Esophagus squamous epithelium (tissue), 5 donors: ENCODE measurements at places on chromosomes 2 and 18.

- DNase-seq: no peak
Observed at GRCh38 chr18:43420950-43421349, 143.7 kb upstream of the SYT4 start.

DNA sequence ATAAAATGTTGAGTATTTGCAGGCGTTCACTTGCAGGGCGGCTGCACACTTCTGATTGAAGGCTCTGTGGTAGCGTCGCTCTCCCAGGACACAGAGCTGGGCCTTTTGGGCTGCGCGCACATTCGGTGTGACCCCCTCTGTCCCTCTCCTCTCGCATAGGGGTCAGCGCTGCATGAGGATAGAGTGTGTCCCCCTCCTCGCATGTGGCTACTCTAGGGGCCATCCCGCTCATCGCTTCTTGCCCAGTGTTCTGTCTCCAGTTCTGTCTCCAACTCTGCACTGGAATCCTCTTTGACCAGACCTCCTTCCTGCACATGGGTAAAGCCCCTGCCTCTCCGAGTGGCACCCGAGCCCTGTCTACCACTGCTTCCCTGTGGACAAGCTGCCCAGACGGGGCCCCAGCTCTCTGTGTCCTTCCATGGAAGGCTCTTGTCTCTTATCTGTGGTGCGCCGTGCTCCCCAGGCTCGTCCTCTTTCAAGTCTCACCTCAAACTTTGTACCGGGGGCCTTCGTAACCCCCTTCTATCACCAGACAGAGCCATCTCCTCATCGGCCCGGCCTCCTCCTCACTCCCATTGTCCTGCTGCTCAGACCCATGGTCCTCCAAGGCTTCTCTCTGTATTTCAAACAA, 278.0 kb upstream of the HDAC4 start:
- DNase-seq: no peak

DNA sequence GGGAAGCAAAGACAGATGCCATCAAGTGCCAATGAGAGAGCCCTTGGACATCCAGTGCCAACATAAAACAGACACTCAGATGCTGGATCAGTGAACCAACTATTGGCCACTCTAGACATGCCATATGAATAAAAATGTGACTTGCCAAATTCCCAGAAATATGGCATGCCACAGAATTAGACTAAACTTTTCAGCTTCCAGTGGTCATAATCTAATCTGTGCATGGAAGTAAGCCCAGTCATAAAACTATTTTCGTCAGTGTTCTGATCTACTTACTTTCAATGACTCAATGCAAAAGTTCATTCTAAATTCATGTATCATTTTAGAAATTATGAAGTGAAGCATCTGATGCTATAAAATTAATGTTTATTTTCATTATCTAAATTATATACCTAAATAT, 1506.2 kb upstream of the NXPH2 start:
- DNase-seq: no peak

DNA sequence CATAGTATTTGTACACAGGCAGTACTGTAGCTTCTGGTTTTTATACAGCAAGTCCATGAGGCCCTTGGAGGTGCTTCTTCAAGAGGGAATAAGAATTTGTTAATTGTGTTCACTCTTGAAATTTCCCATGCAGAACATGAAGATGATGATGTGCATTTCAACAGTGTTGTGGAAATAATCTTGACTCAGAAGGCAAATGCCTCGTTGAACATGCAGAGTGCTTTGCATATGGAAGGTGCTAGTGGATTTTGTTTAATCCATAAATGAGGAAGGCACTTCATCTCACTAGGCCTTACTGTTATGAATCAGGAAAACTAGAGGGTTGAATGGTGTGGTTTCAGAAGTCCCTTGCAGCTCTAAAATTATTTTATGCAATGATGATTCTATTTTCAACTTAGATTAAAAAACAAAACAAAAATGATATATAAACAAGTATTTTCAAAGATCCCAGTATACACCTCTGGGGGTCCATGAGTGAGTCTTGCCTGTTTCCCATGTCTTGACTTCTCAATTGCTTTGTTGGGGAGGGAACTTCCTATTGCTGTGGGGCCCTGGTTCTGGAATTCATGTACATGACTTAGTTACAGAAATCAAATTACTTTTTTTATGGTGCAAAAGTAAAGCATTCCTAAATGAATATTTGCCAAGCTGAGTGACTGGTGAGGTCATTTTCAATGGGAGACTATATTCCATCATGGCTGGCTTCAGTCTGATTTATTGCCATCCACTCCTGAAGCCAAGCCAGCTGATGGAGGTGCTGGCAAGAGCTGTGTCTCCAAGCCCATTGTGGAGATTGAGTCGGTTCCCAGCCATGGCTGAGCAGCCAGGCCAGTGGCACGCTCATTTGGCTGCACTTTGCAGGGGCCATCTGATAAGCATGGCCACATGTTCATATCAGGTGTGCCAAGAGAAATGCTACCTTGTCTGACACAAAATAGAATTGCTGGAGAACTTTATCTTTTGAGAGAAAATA, 56.5 kb downstream of the MGAT5 start:
- no peak for DNase-seq

GRCh38 chr2:5537180-5537688, 154.9 kb upstream of the SOX11 start:
- no peak for DNase-seq

- DNase-seq: no peak
Observed at GRCh38 chr2:224909885-224910573, 132.2 kb downstream of the DOCK10 start.

GRCh38 chr2:2812117-2812516, 481.0 kb upstream of the MYT1L start:
- no peak for DNase-seq

DNA sequence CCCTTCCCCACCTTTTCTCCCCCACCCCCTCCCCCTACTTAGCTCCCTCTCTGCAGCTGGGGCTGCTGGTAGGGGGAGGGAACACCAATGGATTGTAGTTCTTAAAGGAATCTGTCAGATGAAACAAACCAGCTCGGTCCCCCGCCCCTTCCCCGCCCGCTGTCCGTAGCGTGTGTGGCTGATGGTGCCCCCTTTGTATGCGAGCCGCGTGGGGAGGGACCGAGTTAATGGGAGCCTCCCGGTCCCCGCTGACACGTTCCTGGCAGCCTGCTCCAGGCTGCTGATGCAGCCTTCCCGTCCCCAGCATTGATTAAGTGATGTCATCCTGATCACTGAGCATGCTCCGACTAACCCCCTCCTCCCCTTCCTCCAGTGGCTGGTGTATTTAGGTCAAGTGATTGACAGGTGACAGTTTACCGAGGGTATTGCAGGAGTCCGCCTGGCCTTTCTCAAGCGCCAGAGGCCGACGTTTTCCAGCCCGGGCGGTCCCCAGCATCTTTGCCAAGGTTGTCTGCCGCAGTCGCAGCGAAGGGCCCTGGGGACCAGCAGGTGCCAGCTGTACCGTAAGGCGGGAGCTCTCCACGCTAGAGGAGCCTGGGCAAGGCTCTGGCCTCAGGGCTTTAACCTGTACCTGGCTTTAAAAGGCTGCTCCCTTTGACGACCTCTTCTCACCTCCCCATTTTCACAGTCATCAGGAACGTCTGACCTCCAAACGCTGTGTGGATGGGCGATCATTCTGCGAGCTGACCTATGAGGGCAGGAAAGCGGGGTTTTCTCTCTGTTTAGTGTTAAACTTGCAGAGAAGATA, 1.8 kb downstream of the KIF5C start:
- no peak for DNase-seq

DNA sequence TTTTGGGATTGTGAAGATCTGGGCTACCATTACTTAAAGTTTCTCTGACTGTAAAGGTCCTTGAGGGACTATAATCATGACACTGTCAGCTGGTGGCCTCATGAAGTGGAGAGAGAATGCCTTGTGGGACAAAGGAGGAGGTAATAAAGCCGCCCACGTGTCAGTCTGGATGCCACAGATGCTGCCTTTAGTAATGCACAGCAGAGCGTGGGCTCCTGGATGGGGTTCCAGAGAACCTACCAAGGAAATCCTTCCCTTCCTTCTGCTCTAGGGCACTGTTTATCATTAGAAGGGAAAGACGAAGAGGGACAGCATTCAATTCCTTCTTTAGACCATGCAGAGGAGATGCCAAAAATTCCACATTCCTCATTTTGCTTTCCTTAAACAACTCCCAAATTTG, 63.5 kb downstream of the COL5A2 start:
- no peak for DNase-seq

GRCh38 chr2:9279426-9279825, 72.8 kb downstream of the ASAP2 start:
- DNase-seq: no peak

DNA sequence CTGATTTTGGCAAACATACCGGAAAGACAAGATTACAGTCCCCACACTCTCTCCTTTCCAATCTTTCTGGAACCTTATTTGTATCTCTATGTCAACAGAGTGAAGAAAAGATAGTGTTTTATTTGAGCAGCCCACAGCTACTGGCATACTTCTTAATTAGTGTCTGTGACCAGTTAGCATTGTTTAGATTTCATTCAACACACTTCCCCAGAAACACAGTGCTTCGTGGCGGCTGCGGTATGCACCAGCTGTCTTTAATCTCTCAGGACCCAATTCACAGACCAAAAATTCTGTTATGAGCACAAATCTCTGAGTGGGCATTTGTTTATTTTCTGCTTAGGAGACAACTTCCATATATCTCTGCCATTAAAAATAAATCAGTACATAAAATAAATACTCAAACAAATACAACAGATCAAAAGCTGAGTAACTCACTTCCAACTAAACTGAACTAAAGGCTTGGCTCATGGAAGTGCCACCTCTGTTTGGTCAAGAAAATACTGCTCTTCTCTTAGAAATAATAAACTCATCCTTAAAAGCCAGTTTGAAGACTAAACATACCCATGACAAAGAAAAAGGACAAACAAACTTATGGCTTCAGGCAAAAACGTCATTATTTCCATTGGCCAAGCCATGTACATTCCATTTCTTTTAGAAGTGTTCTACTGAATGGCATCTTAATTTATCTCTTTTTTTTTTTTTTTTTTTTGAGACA, 392.4 kb downstream of the TXNL1 start:
- no peak for DNase-seq

DNA sequence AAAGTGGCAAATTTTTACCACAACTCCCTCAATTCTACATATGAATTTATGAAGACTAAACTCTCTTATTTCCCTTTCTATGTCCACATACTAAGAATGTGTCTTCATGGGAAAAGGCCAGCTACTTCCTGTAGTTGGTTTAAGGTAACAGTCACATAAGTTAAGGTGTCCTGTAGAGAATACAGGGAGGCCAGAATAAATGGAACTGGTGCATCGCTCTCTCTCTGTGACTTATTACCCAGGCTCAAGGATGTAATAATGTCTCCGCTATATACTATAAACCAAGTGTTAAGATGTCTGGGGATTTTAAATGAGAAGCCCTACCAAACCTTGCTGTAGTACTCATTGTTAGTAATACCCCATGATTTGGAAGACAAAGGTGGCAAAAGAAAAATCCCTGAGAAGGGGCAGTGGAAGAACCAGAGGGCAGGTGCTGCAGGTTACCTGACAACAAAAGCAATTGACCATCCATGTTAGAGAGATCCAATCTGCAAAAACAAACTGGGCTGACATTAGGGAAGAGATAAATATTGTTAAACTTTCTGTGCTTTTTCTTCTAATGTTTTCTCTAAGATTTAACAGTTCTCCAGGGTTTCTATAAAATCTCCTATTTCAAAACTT, 372.8 kb downstream of the TMX3 start:
- DNase-seq: no peak

GRCh38 chr2:173161507-173161906, 85.9 kb downstream of the MAP3K20 start:
- no peak for DNase-seq

DNA sequence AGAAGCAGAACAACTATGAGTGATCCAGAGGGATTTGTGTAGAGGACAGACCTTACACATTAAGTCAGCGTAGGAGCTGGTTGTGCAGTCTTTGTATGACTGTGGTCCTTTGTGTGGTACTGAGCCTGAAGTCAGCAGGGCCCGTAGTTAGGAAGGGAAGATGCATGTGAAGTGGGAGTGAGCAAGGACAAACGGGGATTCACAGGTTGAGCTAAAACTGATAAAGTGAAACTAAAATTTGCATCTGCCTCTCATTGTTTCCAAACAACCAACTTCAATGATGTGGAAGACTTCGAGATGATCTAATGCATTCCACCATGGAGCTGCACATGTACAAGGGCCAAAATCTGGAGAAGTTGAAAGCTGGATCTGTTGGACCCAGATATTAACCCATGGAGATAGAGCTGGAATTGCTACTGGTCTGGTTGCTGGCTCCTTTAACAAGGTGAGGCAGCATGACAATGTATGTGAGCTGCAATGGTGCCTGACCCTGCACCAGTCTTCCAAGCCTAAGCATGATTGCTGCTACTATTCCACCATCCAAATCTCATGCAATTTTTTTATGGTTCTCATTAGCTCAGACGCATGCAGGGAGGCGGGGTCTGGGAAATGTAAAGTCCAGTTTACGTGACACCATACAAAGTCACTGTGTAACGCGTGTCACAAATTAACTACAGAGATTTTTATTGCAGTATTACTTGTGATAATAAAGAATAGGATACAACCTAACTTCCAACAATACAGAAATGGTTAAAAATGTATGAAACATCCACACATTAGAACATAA, 12.1 kb upstream of the CYBRD1 start:
- DNase-seq: no peak
